ENCODE measurements at places on chromosomes 4 and X.

- DNase-seq: no peak
These were observed 23.6 kb downstream of the RBM10 start for GRCh38 chrX:47168495-47169073.

- DNase-seq: no peak
These were observed 36.2 kb upstream of the DHRSX start for GRCh38 chrX:2536974-2537373.

DNA sequence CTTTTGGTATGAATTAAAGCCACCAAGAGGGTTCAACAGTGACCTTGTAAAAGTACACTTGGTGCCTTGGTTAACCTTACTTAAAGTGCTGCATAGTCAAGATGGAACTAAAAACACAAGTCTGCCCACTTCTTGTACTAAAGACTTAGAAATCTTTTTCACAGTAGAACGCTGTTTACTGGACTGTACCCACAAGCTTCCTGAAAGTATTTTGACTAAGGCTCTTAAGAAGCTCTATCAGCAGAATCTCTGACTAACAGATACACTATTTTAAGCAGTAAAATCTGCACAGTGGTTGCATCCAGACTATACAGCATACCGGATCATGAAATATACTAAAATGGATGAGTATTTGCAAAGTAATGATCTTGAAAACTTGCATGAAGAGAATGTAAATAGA is 7.2 kb downstream of the RAB28 start:
- no peak for DNase-seq

DNA sequence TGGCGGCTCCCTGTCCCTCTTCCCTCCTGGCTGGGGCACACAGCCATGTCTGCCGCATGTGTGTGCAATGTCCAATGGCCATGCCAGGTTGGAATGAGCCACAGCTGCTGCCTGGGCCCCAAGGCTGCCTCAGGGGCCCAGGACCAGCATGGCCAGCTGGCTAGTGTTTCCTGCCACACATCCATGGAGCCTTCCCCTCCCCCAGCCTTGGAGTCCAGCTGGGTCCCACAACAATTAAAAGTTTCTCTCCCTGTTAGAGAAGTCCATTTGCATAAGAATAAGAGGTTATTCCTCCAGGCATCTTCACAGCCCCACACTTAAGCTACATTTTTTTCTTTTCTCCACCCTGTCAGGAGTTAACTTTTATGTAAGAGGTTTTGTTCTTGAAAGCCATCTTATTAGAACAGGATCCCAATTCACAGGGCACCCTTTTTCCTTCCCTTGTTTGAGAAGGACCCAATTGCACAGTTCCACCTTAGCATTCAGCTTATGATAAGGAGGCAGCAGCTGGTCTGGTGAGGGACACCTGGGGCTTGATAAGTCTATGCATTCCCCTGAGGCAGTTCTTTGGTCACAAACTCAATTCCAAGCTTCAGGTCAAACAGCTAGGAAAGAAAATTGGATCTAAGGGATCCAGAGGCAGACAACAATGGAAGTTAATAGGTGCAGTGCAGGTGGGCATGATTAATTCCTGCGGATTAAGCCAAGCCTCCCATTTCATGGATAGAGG is 963.3 kb upstream of the GRIA3 start:
- DNase-seq: no peak

- no peak for DNase-seq
These were observed 546 bp downstream of the ZRSR2 start for GRCh38 chrX:15790769-15791290.

- DNase-seq: no peak
These were observed 700.6 kb downstream of the NLGN4X start for GRCh38 chrX:5528057-5528456.

DNA sequence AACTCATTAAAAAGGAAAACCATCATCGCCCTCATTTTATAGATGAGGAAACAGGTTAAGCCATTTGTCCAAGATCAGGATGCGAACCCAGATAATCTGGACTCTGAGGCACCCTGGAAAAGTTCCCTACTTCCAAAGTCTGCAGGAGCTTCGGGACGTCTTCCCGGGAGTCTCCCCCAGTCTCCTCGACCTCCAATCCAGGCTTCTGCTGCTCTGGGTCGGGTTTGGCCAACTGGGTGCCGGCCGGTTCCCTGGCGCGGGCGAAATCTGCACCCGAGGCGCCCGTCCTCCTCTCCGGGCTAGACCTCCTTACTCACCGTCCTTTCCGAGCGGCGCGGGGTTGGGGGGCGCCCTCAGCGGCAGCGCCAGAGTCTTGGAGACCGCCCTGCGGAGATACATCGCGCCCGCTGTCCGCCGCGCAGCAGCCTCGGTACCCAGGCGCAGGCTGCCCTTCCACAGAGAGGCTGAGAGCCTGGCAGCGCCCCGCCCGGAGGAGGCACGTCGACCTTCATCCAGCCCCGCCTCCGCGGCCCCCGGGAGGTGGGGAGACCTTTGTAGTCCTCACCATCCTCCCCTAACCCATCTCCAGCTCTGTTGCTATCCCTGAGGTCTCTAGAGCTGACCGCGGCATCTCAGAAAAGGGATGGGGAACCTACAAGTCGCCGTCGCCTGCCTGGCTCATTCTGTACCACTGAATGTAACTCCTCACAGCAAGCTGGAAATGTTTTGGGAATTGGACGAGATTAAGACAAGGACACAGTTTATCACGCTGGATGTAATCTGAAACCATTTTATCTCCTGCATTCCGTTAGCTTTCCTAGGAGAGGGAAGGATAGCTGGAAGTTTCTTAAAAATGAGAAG is at the start of gene MGARP:
Gene MGARP, minus strand, starts transcription at position 466 of the 861 bp plus-strand sequence. Its CDS starts 67 bp downstream, at position 399.
- peak; percentile 60 for DNase-seq

DNA sequence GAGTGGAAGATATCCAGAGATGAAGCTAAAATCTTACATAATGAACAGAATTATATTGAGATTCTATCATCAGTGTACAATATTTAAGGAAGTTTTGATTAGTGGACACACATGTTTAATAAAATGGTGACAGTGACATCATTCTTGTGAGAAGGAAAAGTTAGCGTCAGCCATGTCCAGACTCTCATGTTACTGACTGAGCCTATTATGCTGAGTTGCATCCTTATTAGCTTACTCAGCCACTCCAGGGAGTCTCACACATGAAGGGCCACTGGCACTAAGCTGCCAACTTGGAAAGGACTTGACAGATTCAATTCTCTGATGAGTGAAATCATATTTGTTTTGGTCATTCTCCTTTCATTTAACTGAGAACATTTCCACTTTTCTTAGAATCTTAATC is 170.6 kb downstream of the BANK1 start:
- no peak for DNase-seq

DNA sequence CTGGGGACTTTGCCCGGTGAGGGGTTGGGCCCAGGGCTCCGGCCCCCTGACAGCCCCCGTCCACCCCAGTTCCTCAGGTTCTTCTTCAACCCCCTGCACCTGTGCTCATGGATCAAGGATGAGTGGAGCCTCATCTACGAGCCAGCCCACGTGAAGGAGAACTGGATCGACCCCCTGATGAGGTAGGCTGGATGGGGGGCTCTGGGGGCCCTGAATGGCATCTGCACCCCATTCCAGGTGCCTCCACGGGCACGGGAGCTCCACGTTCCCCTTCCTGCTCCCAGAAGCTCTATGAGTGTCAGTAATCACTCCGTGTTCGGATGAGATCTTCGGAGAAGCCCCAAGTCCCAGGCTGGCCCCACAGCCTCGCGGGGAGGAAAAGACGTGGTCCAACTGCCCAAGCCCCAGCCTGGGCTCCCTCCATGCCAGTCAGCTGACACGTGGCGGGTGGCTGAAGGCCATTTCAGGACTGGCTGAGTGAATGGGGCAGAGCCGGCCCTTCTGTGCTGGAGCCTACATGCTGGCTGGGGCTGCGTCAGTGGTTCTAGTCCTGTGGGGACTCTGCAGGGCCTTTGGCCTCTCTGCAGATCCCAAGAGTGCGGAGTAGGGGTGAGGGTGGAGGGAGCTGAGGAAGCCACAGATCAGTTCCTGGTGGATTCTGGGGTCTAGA is 24.4 kb downstream of the CFAP99 start:
- no peak for DNase-seq

- DNase-seq: no peak
These were observed 6.2 kb upstream of the CXCL13 start for GRCh38 chr4:77599378-77599777.

- no peak for DNase-seq
These were observed 148.7 kb downstream of the FGF16 start for GRCh38 chrX:77595848-77596247.

DNA sequence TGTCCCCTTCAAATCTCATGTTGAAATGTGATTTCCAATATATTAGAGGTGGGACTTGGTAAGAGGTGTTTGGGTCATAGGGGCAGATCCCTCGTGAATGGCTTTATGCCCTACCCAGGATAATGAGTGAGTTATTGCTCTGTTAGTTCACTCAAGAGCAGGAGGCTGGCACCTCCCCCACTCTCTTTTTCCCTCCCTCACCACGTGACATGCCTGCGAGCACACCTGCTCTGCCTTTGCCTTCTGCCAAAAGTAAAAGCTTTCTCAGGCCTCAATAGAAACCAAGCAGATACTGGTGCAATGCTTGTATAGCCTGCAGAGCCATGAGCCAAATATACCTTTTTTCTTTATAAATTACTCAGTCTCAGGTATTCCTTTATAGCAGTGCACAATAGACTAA is 286.3 kb upstream of the UGT8 start:
- no peak for DNase-seq

GRCh38 chrX:48541140-48541814 is 1.8 kb downstream of the TBC1D25 start:
- no peak for DNase-seq

- no peak for DNase-seq
These were observed 24.9 kb downstream of the PCDH7 start for GRCh38 chr4:30744957-30745640.

- no peak for DNase-seq
These were observed 15.0 kb downstream of the SORBS2 start for GRCh38 chr4:185797018-185797417.

DNA sequence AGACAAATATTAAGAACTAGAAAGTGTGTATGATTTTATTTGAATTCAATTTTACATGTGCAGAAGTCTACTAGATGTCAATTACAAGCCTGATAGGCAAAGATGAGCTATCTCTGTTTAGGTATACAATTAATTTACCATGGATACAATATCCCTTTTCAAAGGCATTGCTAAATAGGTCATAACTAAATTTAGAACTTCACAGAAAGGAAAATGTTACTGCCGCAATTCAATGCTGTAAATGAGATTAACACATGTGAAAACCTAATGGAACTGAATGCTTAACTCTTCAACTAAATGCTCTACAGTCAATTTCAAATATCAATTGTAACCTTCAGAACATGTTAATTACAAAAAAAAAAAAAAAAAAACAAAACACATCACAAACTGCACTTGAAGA is 14.6 kb downstream of the RAP2C start:
- no peak for DNase-seq

GRCh38 chr4:184096561-184097240 is 121.0 kb downstream of the ENPP6 start:
- DNase-seq: no peak

DNA sequence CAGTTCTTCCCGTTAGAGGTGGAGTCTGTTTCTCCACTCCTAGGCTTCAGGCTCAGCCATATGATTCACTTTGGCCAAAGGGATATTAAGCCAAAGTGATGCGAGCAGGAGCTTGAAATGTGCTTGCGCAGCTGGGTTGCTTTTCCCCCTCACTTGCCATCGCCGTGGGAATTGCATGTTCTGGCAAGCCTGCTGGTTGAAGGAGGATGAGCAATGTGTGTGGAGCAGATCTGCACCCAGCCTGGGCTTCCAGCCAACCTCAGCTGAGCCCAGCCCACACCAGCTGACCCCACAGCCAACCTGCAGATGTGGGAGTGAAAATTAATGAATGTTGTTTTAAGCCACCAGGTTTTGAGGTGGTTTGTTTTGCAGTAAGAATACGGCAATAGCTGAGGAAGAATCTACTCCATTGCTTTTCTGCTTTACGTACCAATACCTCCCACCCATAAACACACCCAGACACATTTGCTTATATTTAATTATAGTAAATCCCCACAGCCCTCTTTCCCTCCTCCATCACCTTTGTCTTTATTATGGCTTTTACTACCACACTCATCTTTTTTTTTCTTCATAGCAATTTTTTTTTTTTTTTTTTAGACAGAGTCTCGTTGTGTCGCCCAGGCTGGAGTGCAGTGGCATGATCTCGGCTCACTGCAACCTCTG is 132.8 kb upstream of the FUNDC1 start:
- DNase-seq: peak; percentile 30

GRCh38 chr4:175511861-175512260 is 300.2 kb downstream of the GPM6A start:
- no peak for DNase-seq

DNA sequence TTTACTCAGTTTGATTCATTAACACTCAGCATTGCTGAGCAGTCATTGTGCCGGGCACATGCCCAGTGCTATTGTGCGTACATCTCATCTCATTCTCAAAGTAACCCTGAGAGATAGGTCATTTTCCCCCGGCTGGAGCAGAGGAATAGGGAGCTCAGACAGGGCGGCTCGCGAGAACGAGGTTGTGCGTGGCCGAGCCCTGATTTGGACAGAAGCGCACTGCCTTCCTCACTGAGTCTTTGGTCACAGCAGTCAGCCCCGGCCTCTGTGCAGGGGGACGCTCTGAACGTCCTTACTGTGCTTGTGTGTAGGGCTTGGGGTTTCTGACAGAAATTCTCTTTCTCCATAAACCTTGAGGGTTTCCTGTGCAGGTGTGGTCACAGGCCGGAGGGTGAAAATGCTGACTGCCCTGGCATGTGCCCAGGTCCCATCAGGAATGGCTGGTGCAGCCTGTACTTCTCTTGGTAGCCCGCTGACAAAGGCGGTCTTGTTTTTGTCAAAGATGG is 39.5 kb downstream of the NOP14 start:
- no peak for DNase-seq

- DNase-seq: no peak
These were observed at the start of gene TASL for GRCh38 chrX:30577362-30577991. TSS of gene TASL (minus strand) at chrX:30577766. CDS start at chrX:30560355, 17,411 bp downstream.

- no peak for DNase-seq
These were observed 63.5 kb upstream of the PJA1 start for GRCh38 chrX:69228732-69229131.

DNA sequence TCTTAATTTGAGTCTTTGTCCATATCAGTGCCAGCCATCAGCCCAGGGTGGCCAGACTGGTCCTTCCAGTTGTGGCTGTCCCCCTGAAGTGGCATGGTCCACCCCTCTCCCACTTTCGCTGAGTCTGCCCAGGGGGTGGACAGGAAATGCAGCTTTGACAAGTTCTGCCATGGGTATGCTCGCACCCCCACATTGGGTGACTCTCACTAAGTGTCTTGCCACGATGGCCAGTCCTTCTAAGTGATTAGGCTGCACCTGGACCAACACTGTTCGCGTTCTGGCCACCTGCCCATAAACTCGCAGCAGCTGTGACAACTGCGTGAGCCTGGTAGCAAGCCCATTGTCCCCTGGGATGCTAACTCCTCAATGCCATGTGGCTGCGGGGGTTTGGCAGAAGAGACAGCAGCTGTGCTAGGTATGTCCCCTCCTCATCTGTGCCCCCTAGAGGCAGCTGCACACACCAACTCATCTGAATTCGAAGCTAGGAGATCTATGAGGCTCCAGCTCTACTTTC is 10.0 kb upstream of the LNX1 start:
- DNase-seq: no peak

- no peak for DNase-seq
These were observed 63.3 kb downstream of the SEL1L3 start for GRCh38 chr4:25799522-25799921.

GRCh38 chr4:23305026-23305425 is 584.8 kb downstream of the PPARGC1A start:
- no peak for DNase-seq

GRCh38 chrX:63658920-63659319 is 126.1 kb downstream of the ARHGEF9 start:
- DNase-seq: no peak

GRCh38 chrX:78886550-78886949 is 58.6 kb upstream of the P2RY10 start:
- no peak for DNase-seq

- DNase-seq: no peak
These were observed 50.5 kb upstream of the FAM9C start for GRCh38 chrX:13094828-13095341.

GRCh38 chr4:3308691-3309090 is 15.9 kb downstream of the RGS12 start:
- no peak for DNase-seq

Measured in head of caudate nucleus (tissue), 42 donors.